ENCODE measurements at places on chromosomes 5 and 9.

DNA sequence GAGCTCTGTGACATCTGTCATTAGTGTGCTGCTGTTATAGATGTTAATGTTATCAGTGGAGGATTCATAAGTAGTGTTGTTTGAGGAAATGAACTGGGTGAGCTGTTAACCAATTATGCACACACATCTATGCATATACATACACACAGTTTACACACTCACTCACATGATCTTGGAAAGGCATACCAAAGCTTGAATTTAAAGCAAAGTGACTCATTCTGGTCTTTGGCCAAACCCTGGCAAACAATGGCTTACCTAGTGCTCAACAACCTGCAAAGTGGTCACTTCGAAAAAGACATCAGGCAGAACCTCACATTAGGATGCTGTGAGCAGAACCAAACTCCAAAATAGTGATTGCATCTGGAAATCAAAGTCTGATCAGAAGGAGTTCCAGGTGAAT lies 1037.3 kb upstream of the CDH6 start:
- no peak for DNase-seq

DNA sequence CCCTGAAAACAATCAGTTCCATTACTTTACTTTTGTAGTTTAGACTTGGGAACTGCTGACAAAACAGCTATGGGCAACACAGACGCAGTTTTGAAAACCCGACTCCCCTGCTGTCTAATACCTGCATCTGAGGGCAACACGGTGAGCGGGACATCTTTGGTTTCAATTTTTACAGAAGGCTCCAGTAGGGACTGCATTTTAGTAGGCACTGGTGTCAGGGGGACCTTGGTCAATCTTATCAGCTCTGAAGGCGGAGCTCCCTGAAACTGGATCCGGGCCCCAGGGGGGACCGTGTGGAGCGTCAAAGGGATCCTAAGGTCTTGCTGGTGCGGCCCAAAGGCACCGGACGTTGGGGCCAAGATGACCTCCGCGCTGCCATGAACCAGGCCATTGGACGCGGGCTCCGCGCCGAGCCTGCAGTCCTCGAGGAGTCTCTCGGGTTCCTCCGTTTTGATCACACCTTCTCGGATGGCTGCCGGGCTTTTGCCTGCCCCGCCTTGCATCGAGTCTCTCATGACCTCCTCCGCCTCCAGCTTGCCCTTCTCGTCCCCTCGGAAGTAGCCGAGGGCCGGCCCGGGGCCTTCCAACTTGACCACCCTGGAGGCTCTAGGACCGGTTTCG lies 1.1 kb downstream of the SOX30 start:
- DNase-seq, result no peak

GRCh38 chr5:44089424-44090144 lies 299.6 kb downstream of the FGF10 start:
- DNase-seq, result no peak

GRCh38 chr5:137096149-137097103 lies 402.7 kb downstream of the SPOCK1 start:
- DNase-seq, result no peak

DNA sequence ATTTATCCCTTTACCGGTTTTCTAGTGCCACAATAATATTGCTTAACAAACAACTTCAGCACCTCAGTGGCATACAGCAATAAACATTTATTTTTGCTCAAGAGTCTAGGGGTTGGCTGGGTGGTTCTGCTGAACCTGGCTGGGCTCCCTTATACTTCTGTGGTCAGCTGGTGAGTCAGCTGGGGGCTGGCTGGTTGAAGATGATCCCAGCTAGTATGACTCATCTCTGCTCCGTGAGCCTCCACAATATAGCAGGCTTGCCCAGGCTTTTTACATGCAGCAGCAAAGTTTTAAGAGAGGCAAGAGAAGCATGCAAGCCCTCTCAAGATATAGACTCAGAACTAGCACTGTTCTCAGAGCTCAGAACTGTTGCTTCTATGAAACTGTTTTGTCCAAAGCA lies 523.5 kb upstream of the CLINT1 start:
- no peak for DNase-seq

DNA sequence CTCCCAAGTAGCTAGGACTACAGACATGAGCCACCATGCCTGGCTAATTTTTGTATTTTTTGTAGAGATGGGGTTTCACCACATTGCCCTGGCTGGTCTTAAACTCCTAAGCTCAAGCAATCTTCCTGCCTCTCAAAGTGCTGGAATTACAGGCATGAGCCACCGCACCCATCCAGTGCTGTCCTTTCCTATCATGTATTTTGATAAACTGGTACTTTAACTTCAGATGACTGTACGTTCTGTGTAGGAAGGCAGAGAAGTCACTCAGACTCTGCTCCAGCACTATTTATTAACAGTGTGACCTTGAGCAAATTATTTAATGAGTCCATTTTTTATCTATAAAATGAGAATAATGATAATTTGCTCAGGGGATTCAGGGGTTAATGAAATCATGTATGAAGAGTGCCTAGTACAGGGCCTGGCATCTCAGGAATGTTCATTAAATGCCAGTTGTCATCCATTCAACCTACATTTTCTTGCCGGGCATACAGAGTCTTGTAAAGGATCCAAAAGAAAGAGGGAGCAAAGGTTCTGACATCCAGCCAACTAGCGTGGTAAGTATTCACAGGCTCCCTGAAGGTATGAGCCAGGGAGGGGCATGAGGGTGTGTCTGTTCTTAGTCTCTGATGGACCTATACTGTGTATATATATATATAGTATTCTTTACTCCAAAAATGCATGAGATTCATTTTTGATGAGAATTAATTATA lies 201.9 kb downstream of the PBX3 start:
- no peak for DNase-seq

- no peak for DNase-seq
Measured at GRCh38 chr5:67160985-67161384, 35.6 kb downstream of the CD180 start.

- DNase-seq, result no peak
Measured at GRCh38 chr5:125227333-125228095, 481.1 kb upstream of the ZNF608 start.

- no peak for DNase-seq
Measured at GRCh38 chr9:126372716-126373115, 46.1 kb downstream of the MVB12B start.

GRCh38 chr9:114482593-114482992 lies 22.7 kb downstream of the WHRN start:
- no peak for DNase-seq

- no peak for DNase-seq
Measured at GRCh38 chr9:124047251-124047672, 35.7 kb downstream of the LHX2 start.

DNA sequence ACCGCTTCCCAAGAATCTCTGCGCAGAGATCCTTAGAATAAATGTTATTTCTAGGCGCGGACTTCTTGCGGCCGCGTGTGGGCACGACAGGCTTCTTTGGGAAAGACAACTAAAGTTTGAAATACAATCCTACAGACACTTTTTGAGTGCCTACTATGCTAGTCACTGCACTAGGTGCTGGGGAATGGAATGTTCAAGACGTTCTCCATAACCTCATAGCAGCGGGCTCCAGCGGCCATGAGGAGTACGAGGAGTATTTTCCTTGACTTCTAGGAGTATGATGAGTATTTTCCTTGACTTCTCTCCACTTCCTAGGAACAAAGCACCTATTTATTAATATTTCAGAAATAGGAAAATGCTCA lies 636 bp upstream of the PWWP2A start:
- DNase-seq, result no peak

DNA sequence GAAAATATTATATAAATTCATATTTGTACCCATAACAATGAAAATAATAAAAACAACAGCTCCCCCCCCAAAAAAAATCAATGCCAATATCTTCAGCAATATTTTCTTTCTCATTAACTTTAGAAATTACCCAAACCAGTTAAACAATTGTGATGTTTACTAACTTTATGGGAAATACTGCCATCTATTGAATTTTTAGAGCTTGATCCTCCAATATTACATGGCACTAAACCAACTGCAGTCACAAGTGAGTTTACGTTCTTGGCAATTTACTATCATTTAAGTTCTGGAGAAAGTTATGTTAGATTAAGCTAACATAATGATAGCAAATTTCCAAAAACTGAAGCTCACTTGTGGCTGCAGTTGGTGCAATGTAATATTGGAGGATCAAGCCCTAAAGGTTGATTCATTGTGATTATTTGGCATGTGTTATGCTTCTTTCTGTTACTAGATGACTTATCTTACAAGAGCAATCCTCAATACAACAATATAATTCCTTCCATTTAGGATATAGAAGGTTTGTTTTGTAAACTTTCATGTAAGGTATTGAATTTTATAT lies 379.5 kb downstream of the CDH18 start:
- no peak for DNase-seq

DNA sequence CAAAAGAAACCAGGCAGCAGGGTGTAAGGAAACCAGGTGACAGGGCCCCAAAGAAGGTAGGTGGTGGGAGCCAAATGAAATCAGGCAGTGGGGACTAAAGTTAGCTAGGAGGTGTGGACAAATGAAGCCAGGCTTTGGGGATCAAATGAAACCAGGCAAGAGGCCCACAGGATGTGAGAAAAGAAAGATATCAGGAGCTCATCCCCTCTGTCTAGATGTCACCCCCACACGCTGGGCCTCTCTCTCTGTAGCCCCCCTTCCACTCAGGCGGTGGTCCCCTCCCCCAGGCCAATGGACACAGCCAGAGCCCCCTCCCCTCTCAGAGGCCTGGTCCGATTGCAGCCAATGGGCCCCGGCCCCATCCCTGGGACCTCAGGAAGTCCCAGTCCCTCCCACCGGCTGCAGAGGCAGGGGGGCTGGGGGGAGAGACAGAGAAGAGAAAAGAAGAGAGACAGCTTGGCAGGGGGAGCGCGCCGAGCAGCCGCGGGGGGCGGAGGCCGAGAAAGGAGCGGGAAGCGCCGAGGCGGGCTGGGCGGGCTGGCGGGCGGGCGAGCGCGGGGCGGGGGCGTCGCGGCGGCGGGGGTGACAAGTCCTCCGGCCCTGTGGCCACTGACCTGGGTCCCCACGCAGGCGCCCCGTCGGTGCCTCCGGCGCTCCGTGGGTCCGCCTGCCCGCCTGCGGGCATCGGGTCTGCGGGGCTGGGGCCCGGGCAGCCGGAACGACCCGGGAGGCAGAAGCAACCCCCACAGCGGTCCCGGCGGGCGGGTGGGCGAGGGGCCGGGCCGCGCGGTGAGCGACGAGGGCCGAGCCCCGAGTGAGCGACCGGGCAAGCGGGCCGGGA lies 11.9 kb downstream of the CNTFR start:
- no peak for DNase-seq

DNA sequence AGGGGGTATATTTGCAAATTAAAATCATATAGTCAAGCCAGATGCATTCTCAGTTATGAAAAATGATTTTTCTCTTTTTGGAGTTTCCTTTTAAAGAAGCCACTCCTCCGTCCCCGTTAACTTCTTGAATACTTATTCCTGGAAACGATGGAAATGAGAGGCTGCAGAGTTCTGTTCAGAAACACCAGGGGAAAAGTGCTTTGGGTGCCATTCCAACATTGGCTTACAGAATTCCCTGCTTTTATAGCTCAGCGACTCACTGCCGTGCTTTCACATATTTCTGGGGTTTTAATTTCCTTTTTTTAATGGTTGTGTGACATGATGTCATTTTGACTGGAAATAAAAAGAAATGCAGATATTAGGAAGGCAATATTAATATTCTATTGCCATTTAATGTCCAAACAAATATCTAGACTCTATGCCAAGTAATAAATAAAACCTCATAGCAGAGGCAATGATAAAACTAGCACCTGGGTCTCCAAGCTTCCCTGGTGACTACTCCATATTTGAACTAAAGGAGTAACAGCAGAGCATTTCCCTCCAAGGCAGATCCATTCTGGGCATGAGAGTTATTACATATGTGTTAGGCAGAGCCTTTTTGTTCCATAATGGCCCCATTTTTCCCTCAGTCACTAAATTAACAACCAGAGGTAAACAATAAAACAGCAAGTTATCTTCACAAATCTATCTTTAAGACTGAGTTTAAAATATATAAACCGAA lies 363.4 kb downstream of the EBF1 start:
- no peak for DNase-seq

DNA sequence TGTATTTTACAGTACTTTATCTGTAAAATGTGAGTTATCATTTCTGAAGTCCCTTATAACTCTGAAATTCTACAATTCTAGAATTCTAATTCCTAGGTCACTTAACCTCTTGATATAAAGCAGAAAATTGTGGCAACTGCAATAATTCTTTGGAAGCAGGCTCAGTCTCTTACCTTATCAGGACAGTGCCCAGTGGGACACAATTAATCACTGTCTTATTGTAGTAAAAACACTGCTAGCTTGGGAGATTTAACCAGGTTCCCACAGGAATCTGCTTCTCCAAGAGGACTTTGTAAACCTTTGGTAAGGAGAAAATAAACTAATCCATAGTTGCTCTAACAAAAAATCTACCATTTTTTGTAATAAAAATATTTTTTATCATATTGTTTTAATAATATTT lies 18.3 kb upstream of the SPATA9 start:
- no peak for DNase-seq

DNA sequence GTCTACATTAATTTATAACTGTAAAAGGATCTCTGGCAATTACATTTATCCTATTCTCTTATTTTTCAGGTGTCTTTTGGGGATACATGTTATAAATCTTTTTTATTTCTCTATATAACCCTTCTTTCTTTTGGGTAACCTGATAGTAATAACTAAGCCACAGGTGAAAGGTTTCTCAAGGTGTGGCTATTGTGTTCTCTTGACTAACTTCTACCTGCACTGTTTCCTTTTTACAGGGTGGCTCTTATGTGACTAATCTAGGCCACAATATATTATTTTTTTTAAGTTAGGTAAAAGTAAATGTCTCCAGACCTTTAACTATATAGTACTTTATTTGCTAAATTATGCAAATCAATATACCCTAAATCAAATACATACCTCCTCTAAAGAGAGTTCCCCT lies 193.2 kb downstream of the EFNA5 start:
- DNase-seq, result no peak

GRCh38 chr9:108468364-108468763 lies 387.4 kb downstream of the ACTL7B start:
- DNase-seq, result no peak

DNA sequence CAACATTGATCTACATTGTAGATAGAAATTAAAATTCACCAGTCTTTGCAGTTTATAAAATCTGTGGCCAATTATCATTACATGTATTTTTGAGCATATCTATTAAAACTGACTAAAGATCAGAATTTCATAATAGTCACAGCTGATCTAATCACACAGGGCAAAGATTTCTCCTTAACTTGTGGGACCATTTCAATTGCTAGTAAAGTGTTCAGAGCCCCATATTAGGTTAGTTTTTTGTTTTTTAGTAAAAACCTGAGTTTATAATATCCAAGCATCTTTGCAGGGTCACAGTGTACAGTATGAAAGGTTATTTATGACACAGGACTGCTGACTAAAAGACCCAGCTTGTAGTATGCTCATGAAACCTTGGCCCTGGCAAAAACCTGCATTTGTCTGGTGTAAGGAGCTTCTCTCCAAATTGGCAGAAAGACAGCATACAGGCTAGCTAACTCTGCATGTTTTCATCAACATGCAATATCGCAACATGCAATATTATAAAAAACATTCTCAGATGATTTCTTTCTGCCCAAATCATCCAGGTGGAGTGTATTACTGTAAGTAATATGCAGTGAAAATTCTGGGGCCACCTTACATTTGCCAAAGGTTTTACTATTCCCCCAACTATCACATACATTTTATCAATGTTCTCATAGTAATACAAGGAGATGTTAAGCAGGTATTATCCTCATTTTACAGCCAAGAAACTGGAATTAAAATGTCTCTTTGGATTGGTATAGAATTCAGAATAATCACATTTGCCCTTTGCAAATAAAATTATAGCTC lies 37.7 kb upstream of the ALDH1A1 start:
- DNase-seq, result no peak

GRCh38 chr9:84271531-84271900 lies 69.0 kb downstream of the SLC28A3 start:
- no peak for DNase-seq

GRCh38 chr5:74221413-74221812 lies 419.1 kb downstream of the ENC1 start:
- DNase-seq, result no peak
